ENCODE measurements at places on chromosomes 2 and 18.
A peak's percentile ranks its signal among the peaks of the same experiment; 100 is the strongest.

GRCh38 chr2:161199912-161200701 lies 39.9 kb downstream of the TANK start:
- DNase-seq = no peak

- DNase-seq = no peak
Observed at GRCh38 chr2:157880927-157881326, 4.8 kb upstream of the ACVR1 start.

- no peak for DNase-seq
Observed at GRCh38 chr2:235968155-235968554, 200.0 kb downstream of the GBX2 start.

DNA sequence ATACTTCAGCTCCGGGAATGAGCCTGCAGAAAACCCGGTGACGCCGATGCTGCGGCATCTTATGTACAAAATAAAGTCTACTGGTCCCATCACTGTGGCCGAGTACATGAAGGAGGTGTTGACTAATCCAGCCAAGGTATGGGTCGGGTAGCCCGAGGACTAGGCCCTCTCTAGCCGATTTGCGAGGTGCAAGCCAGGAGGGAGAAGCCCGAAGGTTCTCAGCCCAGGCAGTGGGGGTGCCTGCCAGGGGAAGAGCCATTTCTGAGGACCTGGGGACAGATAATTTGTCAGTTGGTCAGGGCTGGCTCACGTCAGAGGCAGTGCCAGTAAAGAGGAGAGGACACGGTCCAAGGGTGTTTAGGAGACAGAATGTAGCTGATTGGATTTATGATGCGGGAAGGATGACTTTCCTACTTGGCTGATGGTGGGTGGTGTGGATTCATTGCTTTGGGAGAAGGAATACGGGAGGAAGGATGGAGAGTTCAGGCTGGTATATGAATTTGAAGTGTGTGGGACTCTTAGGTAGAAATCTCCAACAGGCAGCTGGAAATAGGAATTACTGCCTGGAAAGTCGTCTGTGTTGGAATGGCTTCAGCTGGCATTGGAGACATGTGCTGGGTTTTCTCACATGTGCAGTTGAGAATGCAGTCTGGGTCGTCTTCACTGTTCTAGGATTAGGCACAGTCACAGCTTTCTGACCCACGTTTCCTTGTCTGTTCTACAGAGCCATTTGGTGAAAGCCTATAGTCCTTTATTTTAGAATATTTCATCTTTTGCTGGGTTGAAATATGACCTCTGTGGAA lies 874 bp downstream of the NDUFAF7 start:
- no peak for DNase-seq

- peak; percentile 88 for DNase-seq
Observed at GRCh38 chr2:231909631-231910030, 16.6 kb downstream of the NPPC start.

DNA sequence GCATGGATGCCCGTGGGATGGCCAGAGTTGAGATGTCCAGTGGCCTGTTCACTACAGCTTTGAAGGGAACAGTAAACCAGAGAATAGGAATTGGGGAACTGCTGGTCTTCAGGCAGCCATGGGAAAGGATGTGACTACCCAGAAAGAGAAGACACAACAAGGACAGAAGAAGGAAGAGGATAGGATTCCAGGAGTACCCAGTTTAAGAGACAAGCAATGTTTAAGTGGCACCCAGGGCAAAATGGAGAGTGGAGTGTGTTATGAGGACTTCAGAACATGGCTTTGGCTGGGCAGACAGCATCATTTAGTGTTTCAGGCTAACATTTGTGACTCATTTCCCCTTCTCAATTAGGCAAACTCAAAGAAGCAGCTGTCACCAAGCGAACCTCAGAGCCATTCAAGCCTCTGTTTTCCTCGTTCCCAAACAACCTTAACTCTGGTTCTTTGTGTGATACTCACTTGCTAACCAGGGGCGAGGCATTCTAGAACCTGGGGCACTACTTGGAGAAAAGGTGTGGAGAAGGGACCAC lies 4.0 kb upstream of the FAM124B start:
- no peak for DNase-seq

- no peak for DNase-seq
Observed at GRCh38 chr2:10079266-10079869, 843 bp downstream of the CYS1 start.

DNA sequence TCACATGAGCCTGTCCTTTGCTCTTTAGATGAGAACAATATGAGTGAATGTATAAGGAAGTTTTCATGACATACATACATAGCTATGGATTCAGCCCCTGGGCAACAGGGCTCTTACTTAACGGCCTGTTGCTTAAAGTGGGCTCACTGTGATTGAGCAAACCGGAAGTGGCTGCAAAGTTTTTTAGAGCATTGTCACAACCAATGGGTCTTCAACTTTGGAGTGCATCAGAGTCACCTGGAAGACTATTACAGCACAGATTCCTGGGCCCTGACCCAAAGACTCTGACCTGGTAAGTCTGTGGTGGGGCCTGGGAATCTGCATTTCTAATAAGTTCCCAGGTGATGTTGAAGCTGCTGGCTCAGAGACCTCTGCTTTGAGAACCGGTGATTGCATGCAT lies 106.3 kb upstream of the SEC11C start:
- peak; percentile 43 for DNase-seq

- DNase-seq = no peak
Observed at GRCh38 chr18:77135339-77136075, 2.9 kb upstream of the MBP start.

- DNase-seq = peak; percentile 5
Observed at GRCh38 chr2:241640165-241640795, 2.8 kb downstream of the ATG4B start.

- DNase-seq = no peak
Observed at GRCh38 chr2:231372326-231372725, 23.2 kb upstream of the B3GNT7 start.

DNA sequence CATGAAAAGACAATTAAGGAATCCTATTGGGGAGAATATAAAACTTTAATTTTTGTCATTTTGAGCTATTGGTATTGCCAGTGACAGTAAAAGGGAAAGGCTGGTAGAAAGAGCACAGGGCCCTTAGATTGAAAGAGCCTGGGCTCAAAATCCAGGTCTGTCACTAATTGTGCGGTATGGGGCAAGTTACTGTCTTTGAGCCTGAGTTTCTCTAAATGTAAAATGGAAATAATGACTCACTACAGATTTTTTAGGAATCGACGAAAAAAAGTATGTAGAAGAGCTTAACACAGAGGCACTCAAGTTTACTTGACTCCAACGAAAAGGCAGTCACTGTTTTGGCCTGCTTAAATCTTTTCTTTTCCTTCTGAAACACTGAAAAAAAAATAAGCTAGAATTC lies 7.0 kb downstream of the NDUFV2 start:
- no peak for DNase-seq

DNA sequence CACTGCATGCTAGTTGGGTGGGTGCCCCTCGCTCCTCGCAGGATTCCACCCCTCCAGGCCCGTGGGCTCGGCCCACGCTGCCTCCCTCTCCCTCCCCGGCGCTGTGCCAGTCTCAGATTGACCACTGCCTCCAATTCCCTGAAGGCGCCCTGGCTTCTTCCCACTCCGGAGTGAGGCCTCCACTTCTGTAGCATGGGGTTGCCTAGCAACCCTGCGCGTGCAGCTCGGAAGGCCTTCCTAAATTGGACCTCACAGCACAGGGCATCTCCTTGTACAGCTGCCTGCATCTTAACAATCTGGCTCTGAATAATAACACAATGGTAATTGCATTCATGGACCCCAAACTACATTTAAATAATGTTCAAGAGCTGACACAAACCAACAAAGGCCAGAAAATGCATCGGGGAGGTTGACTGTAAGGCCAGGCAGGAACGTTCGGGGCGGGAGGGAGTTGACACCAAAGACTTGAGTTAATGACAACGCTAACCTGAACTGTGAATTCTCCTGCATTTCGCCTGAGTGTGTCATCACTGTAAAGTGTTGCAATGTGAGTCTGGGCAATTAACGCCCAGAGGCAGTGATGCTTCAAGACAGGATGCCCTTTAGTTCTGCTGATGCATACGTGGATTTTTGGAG lies 222.9 kb downstream of the ZBTB7C start:
- DNase-seq = no peak

Measured in SK-MEL-5 (cell line).